Activated naive CD8-positive, alpha-beta T cell treated with anti-CD3 and anti-CD28 coated beads, Interleukin-2, amount 10 ng/mL, durations not matched to agents 7 days and 5 days (primary cell): ENCODE measurements at places on chromosomes 13 and 19. TPM values are rescaled to one million over a fixed set of nuclear protein-coding genes. Genes with fewer than 3 reads are reported as not detected.

The SIGLEC12 gene
- total RNA-seq, result 5.3 TPM

The P2RY11 gene
- total RNA-seq, result 53.6 TPM

The FCAR gene
- 0.19 TPM for total RNA-seq

The KBTBD7 gene
- total RNA-seq, result 8.8 TPM

The MAST1 gene
- 1.8 TPM for total RNA-seq

The TBXA2R gene
- total RNA-seq, result 1.7 TPM

The RDH13 gene
- 28.6 TPM for total RNA-seq

The MBD3L5 gene
- total RNA-seq, result not detected

The SPRED3 gene
- total RNA-seq, result 1.8 TPM

The GAPDHS gene
- not detected for total RNA-seq

The GRIK5 gene
- total RNA-seq, result 0.44 TPM

The C19orf38 gene
- 1.9 TPM for total RNA-seq

The CRB3 gene
- 3.5 TPM for total RNA-seq

The SIGLEC7 gene
- 0.33 TPM for total RNA-seq

The ADM5 gene
- 4.1 TPM for total RNA-seq

The THSD8 gene
- 5.8 TPM for total RNA-seq

The IGFLR1 gene
- 63.4 TPM for total RNA-seq

The MYH14 gene
- not detected for total RNA-seq

The PSMC4 gene
- 84.5 TPM for total RNA-seq

The MRPL57 gene
- 19.1 TPM for total RNA-seq

The ZFP30 gene
- total RNA-seq, result 18.9 TPM

The PRSS57 gene
- total RNA-seq, result not detected

The CEACAM3 gene
- total RNA-seq, result not detected
